CD4-positive, alpha-beta T cell treated with Interleukin-1 beta for 1 hour (primary cell): ENCODE measurements at places on chromosomes 4 and X.
A peak's percentile ranks its signal among the peaks of the same experiment; 100 is the strongest.

DNA sequence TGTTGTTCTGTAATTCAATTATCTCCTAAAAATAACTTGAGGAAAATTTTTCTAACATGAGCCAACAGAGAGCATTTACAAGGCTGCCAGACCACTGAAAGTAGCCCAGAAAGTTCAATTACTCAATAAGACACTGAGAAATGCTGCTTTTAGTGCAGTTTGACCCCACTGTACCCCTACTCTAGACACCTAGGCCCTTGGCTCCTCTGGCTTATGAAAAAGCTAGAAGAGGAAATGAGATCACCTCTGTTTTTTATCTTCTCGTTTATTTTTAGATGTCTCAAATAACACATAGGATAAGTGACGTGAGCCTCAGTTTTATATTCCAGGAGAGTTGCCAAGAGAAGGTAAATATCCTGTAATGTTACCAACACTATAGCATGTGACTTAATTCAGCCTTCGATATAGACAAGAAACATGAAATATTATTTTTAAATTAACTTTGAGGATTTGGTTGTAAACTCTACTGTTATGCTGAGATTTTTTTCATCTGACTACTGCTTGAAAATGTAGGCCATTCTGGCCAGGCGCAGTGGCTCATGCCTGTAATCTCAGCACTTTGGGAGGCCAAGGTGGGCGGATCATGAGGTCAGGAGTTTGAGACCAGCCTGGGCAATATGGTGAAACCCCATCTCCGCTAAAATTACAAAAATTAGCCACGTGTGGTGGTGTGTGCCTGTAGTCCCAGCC is 24.4 kb downstream of the TNIP3 start:
- peak; percentile 37 for DNase-seq

DNA sequence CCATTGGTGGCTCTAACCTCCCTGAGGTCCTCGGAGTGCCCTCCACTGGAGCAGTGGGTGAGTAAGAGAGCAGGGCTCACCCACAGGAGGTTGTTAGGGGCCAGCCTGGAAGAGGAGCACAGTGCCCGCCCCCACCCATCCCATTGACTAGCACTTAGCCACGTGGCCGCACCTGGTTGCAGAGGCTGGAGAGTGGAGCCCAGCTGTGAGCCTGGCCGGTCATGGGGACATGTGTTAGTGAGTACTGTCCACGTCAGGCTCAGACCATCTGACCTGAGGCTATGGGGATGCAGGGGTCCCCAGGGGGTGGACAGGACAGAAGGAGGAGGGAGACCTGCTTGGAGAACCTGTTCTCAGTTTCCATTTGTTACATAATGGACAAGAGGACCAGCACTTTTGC is 1.4 kb upstream of the MAN2B2 start:
- no peak for DNase-seq

DNA sequence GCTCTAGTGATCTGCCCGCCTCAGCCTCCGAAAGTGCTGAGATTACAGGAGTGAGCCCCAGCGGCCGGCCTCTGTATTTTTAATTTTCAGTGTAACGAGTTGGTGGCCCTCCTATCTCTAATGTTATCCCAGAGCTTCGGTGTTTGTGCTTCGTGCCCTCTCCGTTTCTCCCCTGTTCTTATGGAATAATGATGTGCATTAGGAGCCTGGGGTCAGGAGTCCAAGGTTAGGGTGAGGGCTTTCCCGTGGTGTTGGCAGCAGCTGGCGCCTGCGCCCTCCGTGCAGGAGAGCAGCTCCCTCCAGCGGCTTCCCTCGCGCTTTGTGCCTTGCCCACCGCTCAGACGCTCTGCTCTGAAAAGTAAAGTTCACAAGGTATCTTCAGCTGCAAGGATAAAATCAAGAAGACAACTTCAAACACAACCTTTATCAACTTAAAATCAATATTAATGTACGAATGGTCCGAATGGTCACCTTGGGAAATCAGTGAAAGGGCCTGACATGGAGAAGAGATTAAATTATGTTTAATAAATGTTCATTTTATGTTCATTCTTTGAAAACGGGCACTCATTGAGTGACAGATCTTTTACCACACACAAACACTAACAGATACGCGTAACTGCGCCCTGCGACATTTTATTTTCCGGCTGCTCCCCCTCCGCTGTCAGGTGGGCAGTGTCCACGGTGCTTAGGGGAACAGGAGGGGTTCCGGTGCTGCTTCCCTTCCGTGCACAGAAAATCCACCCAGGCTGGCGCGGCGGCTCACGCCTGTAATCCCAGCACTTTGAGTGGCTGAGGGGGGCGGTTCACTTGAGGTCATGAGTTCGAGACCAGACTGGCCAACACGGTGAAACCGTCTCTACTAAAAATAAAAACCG is 62.4 kb downstream of the TRAPPC11 start:
- DNase-seq: peak; percentile 45

GRCh38 chr4:41632481-41633073 is 94.6 kb downstream of the LIMCH1 start:
- no peak for DNase-seq

DNA sequence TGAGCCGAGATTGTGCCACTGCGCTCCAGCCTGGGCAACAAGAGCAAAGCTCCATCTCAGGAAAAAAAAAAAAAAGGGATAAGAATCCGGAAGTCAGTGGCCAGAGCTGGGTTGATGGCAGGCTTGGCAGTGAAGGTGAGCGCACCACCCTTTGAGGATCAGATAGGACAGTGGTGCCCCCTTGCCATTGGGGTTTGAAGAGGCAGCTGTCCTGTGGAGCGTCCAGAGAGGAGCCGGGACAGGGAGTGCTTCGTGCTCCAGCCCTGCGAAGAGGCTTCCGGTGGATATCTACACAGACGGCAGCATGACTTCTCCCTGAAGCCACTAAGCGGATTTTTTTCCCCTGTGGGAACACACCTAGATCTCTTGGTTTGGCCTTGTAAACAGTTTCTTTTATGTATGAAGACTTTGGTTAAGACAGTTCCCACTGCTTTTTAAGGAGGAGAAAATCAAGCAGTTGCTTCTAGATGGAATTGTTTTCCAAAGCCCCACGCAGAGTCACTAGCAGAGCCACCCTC is 6.5 kb downstream of the TBC1D14 start:
- no peak for DNase-seq

DNA sequence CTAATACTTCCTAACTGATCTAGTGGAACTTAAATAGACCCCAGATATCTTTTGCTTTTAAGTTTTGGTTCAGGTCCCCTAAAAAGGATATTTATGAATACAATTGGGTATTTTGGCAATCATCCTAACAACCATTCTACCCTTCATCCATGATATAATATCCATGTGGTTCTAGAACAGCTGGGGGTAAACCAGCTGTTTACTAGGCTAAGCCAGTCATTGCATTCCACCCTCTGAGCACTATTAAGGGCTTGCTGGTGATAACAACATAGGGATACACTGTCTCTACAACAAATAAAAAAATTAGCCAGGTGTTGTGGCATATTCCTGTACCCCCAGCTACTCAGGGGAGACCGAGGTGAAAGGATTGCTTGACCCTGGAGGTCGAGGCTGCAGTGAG is 54.8 kb upstream of the MAPK10 start:
- no peak for DNase-seq

- DNase-seq: no peak
Observed at GRCh38 chrX:19805046-19805690, 82.2 kb downstream of the SH3KBP1 start.

DNA sequence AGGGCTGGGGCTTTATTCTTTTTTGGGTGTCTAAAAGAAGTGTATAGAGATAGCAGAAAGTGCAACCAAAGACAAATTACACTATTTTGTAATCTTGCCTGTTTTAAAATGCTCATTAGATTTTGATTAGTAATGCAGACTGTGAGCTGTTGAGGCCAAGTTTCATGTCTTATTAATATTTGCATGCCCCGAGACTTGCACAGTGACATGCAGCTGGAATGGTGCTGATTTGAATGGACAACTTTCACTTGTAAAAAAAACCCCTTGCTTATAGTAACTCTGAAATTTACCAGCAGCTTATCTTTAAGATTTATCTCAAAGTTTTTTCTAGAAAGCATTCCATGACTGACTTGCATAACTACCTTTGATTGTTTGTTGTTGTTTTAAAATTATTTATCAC is 835.1 kb upstream of the IGFBP7 start:
- DNase-seq: no peak

DNA sequence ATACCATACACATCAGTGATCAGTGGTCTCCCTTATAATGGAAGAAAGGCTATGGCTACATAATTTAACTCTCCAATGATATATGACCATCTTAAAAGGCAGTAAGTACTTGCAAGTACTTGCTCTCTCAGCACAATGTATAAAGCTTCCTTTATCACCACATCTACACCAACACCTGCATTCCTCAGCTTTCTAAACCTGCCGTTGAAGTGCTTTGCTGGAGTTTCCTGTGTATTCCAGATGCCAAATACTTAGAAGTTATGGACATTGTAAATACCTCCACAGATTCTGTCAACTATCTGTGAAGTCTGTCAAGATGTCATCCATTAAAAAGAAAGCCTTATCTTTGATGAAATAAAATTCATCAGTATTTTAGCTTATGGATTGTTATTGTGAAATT is 335.0 kb upstream of the GALNTL6 start:
- no peak for DNase-seq

- no peak for DNase-seq
Observed at GRCh38 chrX:150871341-150871811, 27.1 kb downstream of the CD99L2 start.

- no peak for DNase-seq
Observed at GRCh38 chr4:126784966-126785580, 847.7 kb upstream of the INTU start.
